ENCODE measurements at places on chromosomes 3 and 15. TPM values are rescaled to one million over a fixed set of nuclear protein-coding genes. Genes with fewer than 3 reads are reported as not detected.

DNA sequence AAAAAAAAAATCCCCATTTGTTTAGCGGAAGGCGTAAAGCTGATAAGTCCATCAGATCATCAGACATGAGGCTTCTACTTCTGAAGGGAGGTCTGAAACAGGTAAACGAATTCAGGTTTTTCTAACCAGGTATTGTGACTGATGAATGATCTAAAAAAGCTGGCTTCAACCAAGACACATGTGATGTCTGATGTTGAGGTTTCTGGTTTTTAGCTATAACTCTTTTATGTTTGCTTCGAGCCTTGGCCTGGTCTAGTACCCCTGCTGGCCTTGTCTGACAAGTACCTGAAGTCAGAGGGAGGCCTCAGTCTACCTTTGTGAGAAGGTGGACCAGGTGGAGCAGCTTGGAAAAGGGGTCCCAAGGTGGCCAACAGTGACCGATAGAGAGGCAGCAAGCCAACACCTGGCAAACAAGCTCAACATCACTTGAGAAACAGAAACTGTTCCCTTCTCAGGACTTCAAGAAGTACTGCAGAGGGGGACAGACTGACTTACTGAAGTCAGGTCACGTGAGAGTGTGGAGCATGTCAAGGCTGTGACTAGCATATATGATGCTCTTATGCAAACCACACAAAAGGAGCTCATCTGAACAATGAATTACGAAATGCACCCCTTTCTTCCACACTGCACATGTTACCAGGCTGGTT lies 33.0 kb upstream of the CA12 start:
- DNase-seq, result no peak

AP3B2 gene
- total RNA-seq, result 0.94 TPM

- DNase-seq, result no peak
These were observed 2.8 kb downstream of the TMEM115 start for GRCh38 chr3:50356553-50356952.

DNA sequence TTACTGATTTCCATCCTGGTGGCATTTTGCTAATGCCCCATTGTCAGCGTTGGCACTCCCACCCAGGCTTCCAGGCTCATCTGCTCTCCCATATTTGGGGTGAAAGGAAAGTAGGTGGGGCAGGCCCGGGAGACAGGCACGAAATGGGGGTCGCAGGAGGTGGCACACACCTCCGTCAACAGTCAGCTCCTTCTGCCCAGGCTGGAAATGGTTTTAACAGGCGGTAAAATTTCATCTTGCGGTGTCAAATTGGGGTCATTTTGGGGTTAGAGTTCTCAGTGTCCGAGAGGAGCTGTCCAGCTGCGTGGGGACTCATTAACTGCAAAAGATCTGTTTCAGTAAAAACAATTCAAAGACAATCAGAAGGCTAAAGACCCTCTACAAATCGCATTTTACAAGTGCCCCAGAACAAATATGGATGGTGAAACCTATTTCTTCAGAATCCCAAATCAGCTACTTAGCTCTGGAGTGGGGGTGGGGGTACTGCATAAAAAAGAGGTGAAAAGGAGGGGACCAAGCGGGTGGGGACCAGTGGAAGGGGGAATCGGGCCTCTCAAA lies 4.2 kb upstream of the MEIS2 start:
- no peak for DNase-seq

Measured in lung (tissue), 17 donors.